ENCODE measurements at places on chromosomes 1 and 21. TPM values are rescaled to one million over a fixed set of nuclear protein-coding genes. Genes with fewer than 3 reads are reported as not detected.

BTBD8 gene
- polyA plus RNA-seq, result 11.0 TPM

ROR1 gene
- 103 TPM for polyA plus RNA-seq

UQCRH gene
- 405 TPM for polyA plus RNA-seq

RAD54L gene
- polyA plus RNA-seq, result 15.6 TPM

ANXA9 gene
- 9.7 TPM for polyA plus RNA-seq

TXNIP gene
- polyA plus RNA-seq, result 564 TPM
